ENCODE measurements at places on chromosomes 6 and 20.
A peak's percentile ranks its signal among the peaks of the same experiment; 100 is the strongest.

GRCh38 chr6:1415416-1416063 is 26.2 kb downstream of the FOXF2 start:
- DNase-seq: no peak

DNA sequence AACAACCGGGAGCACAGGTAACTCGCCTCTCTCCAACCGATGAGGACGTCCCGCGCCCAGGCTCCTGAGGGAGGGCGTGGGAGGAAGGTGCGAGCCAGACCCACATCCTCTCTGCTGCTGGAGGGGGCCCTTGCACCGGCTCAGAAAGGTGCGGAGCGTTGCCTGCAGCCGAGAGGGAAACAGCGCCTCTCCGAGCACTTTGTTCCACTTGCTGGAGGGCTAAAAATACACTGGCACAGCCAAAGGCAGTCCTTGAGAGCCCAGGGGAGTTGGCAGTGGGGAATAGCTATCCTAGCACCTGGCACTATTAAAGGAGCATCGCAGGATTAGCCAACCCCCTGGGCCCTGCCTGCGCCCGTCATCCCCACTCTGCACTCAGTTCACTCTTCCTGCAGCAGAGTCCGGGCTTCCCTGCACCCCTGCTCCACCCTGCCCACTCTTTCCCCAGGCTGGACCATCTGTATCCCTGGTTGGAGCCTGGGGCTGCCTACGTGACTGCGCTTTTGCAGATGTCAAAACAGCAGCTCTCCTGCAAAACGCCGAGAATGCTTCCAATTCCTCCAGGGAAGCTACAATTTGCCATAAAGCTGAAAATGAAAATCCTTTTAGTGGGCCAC is 108.9 kb downstream of the SNX5 start:
- peak; percentile 30 for DNase-seq

DNA sequence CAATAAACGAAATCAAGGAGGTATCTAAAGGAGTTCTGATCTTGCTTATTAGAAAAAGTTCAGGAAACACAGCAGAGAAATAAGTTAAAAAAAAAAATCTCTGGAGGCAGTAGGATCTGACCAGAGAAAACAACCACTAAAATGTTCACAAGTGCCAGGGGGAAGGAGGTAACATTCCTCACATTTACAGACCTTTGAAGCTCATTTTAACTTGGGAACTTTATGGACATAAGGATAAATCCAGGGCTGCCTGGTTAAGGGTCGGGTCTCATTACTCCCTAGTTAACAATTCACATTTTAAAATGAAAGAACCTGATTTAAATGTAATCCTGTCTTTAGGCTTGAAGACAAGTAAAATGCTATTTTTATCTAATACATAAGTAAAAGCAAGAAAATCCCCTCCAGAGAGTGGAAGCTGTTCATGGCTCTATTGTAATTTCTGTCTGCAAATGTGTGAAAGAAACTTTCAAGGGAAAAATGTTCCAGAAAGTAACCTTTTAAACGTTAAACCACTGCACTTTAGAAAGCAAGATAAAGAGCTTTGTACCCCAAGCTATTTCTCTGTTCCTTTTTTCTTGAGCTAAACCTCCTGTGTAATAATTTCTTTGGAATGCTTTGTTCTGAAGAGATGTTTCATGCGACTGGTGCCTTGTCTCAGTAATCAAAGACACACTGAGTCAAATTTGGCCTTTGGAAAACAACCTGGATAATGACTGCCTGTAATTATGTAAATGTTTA is 38.2 kb downstream of the MYLIP start:
- DNase-seq: no peak

GRCh38 chr6:37251211-37251780 is 6.3 kb upstream of the TBC1D22B start:
- no peak for DNase-seq

DNA sequence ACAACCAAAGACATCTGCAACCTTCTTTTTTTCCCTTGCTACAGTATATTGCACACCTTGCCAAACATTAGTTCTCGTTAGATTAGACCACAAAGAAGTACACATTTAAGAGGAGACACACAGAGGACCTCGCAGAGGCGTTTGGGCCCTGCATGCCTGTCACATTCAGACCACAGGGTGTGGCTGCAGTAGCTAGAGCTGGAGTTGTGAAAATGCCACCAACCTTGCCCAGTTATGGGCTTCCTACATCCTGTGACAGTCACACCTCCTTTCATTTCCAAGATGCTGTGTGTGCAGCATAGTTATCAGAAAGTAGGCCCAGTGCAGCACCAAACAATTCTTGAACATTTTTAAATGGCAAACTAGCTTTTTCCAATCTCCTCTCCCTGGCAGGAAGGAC is 2.4 kb downstream of the SYNE1 start:
- DNase-seq: no peak

- no peak for DNase-seq
These were observed 142.2 kb downstream of the CDH4 start for GRCh38 chr20:61394088-61394799.

DNA sequence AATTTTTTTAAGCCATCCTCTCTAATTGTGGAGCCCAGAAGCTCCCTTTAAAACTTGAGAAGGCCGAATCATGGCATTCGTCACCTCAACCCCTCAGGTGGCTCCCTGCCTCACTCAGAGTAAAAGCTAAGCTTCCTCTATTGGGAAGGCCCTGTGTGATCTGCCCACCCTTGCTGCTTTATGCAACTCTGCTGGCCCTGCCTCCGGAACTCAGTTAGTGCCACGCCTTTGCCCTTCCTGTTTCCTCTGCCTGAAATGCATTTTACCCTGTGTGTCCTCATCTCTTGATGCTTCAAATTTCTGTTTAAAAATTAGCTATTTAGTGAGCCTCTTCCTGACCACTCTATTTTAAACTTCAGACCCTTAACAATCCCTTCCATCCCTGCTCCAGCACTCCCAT is 5.7 kb downstream of the PACRG start:
- no peak for DNase-seq

DNA sequence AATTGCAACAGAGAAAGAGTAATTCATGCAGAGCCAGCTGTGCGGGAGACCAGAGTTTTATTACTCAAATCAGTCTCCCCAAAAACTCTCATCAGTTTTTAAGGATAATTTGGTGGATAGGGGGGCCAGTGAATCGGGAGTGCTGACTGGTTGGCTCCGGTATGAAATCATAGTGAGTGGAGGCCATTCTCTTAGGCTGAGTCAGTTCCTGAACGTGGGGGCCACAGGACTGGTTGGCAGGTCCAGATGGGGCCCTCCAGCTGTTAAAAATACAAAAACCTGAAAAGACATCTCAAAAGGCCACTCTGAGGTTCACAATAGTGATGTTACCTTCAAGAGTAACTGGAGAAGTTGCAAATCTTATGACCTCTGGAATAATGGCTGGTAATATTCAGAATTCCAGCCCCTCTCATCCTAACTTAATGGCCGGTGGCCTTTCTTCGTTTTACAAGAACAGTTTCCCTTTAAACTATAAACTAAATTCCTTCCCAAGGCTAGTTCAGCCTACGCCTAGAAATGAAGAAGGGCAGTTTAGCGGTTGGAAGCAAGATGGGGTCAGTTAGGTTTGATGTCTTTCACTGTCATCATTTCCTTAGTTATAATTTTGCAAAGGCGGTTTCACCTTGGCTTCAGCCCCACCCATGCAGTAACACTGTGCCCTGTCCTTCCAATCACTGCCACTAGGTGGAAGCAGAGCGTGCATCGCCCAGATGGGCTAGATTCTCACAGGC is 6.8 kb upstream of the MICA start:
- DNase-seq: no peak

DNA sequence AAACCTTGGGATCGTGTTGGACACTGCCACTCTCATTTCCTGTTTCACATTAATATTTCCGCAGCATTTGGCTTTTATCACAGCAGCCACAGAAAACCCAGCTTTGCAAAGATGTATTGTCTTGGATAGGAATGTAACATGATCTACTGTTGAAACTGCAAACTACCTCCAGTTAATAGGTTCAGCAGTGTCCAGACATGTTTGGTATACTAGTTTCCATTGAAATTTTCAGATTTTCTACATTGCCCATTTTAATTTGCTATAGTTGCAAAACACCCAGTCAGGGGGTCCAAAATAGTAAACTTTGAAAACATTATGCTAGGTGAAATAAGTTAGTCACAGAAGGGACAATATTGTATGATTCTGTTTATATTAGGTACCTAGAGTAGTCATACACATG is 3.3 kb downstream of the ANKRD6 start:
- peak; percentile 26 for DNase-seq
